NCI-H1092 treated with DMSO at 0.1 percent for 48 hours (cell line): ENCODE measurements at places on chromosomes 1 and 21.

DNA sequence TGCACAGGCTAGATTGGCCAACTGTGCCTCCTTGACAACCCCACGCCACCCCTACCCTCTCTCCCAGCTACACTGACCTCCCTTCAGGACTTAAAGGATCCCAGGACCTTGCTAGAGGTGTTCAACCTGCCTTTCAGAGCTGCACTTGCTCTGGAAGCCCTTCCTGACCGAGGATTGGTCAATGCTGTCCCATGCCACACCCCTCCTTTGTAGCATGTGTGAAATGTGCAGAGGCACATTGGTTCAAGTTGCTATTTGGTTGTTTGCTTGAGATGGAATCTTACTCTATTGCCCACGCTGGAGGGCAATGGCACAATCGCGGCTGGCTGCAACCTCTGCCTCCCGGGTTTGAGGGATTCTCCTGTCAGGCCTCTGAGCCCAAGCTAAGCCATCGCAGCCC, 21.8 kb downstream of the ACTA1 start:
- DNase-seq = peak; percentile 31

DNA sequence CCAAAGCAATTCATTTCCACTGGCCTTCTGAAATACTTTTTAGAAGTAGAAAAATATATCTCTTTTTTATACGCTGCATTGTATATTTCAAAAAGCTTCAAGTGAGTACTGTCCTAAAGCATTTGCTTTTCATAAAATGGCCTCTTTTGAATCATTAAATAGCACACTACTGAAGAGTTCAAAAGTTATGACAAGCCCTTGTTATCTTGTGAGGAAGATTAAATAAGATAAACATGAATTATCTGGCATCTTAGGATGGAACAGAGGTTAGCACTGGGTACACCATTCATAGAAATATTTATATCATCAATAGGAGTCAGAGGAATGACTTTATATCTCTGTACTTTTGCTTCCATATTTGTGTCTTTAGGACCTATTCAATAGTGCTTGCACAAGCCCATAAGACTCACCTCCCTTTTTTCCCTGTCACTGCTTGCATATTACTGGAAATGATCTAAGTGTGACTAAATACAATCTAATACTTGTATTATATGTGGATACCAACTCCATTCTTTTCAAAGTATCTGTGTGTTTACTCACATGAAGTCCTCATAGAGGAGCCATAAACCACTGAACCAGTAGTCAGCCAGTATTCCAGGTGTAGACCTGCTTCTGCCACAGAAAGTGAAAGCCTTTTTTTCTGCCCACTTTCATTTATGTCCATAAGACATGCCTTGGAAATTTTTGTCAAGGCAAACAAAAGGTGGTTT, 274.2 kb upstream of the C1orf105 start:
- DNase-seq = no peak

GRCh38 chr1:31441558-31441957, 28.5 kb downstream of the SERINC2 start:
- DNase-seq = no peak

DNA sequence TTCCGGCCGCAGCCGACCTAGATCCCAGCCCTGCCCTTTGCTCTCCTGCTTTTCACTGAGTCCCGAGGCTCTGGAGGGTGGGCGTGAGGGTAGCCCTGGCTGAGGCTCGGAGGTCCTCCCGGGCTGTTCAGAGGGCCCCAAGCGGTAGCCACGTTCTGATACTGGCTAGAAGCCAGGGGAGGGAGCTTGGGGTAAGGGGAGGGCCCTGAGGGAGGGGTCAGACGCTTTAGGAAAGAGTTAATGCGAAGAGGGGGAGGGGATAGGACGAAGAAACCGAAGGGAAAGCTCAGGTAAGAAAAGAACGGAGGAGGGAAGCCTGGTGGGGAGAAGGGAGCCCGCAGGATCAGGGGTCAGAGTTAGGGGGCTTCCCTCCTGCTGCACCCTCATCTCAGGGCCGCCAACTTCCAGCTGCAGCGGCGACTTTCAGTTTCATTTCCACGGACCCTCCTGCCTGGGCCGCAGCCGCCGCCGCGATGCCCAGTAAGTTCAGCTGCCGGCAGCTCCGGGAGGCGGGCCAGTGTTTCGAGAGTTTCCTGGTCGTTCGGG, at the start of gene MOV10:
Gene MOV10 (plus strand): TSS at position 220 of the 546 bp plus-strand sequence. CDS start 254 bp downstream, at position 474.
- peak; percentile 75 for DNase-seq

DNA sequence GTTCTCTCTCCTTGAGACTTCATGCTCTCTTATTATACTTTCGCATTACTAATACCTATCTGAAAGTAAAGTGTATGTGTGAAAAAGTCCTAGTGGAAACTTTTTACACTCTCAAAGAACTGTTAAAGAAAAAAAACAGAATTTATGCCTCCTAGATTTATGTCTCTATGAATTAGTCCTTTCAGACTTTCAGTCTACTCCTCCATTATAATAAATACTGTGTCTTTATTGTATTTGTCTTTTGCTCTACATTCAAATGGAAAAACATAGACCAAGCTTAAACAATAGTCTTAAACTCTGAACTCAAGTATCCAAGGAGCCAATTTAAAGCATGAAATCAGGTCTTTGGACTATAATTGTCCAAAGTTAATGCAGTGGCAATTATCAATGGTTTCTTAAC, 1449.0 kb downstream of the PLA2G4A start:
- no peak for DNase-seq

- DNase-seq = peak; percentile 56
These were observed 5.8 kb upstream of the LAMC2 start for GRCh38 chr1:183180218-183180617.

DNA sequence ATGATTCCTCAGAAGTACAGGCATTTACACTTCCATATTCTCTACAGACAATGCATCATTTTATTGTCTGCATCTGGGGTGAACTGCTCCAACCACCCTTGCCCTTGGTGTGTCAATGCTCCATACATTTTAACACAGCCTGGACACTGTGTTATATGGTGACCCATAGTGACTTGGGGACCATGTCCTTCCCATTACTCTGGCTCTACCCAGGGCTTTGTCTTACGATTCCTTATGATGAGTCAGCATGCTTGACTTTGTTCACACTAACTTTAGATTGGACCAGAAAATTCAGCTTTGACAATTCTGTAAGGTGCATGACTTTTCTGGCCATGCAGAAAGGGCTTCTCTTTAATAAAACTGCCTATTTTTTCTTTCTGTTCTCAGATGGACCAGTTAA, 6.8 kb upstream of the OVAAL start:
- DNase-seq = no peak
